HS-5 (cell line): ENCODE measurements at places on chromosomes 5 and 9.

GRCh38 chr5:172162323-172162986 lies 25.6 kb downstream of the STK10 start:
- no peak for DNase-seq

DNA sequence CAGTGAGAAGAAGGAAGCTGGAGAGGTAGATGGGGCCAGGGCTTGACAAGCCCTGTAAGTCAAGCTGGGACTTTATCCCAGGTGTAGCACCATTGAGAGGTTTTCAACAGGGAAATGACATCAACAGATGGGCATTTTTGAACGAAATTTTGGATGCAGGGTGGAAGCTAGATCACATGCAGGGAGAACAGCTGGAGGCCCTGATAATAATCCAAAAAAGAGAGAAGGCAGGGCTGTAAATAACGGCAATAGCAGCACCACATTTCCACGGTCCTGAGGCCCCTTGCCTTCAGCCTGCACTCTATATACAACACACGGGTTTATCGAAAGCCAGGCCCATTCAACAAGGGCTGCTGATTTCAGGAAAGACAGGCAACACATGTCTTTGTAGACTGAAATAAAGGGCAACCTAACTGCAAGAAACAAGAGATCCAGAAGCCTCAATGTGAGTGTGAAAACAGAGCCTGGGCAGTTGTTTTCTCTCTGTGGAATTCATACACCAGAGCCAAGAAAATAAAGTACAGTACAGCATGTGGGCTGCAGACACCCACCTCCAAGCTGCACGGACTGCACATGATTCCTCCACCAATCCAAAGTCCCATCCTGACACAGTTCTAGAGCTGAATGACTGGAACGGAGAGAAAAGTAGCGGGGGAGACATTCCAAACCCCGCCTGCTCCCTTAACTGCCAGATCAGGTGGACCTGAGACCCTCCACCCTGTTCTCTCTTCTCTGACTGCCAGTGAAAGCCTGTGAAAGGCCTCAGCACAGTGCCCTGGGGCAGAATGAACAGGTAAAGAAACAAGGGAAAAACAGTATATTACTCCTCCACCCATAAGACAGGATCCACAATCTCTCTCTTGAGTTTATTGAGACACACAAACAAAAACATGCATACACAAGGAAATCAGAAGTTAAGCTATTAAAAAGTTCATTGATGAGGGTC lies 36.3 kb downstream of the KLHL3 start:
- DNase-seq, result no peak

DNA sequence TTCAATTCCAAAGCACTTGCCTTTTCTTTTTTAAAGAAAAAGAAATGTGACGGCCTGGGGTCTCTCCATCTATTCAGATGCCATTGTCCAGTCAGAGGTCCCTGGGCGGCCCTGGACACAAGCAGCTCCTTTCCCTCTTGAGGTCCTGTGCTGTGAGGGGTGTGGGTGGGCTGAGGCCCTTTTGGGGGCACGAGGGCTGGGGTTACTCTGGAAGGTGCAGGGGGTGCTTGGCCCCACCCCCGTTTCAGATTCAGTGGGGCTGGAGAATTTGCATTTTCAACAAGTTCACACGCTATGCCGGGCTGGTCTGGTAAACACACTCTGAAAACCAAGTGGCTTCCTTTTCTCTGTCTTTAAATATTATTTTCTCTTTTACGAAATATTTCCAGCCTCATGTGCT lies 91.4 kb upstream of the PHYKPL start:
- no peak for DNase-seq

DNA sequence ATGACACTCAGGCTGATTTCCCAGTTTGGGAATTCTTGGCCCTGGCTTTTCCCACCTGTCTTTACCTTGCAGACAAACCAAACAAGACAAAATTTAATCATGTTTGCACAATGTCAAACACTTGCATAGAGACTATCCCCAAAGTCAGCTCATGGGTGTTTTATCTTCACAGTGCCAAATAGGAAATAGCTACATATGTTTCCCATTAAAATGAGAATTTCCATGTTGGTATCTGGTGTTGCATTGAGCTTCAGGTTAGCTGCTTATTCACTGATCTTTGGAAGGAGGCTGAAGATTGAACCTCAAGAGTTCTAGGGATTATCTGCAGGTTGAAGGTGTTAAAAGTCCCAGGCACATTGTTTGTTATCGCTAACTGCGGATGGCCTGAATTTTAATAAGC lies 19.5 kb downstream of the MAP1B start:
- DNase-seq, result no peak

GRCh38 chr9:32486839-32487562 lies 39.0 kb downstream of the RIGI start:
- peak; percentile 13 for DNase-seq
